ENCODE measurements at places on chromosomes 1 and 21. TPM values are rescaled to one million over a fixed set of nuclear protein-coding genes. Genes with fewer than 3 reads are reported as not detected.
A peak's percentile ranks its signal among the peaks of the same experiment; 100 is the strongest.

The RNU1-4 gene
- polyA plus RNA-seq = not detected

The CNR2 gene
- not detected for polyA plus RNA-seq

DNA sequence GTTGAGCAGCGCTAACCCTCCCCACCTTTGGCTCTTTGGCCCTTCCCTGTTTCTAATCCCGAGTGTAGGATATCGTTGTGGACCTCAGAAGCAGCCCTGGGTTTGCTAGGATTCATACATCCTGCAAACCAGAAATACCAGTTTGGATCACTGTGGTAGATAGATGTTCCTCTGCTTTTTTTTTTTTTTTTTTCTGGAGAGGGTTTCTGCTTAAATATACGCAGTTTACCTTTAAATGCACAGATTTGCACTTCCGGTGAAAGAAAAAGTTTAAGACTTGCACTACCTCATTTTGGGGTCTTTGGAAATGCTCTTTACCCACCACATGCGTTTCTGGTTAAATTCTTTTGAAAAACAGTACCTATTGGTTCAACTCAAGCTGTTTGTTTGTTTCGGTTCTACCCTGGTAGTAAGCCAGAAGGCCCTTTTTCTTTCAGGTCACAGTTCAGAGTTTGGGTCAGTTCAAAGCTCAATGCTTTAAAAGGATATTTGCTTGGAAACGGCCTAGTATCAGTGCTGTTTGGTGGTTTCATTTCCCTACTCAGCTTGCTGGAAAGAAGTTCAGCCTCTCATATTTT, 908 bp downstream of the DDI2 start:
- DNase-seq = peak; percentile 52

DNA sequence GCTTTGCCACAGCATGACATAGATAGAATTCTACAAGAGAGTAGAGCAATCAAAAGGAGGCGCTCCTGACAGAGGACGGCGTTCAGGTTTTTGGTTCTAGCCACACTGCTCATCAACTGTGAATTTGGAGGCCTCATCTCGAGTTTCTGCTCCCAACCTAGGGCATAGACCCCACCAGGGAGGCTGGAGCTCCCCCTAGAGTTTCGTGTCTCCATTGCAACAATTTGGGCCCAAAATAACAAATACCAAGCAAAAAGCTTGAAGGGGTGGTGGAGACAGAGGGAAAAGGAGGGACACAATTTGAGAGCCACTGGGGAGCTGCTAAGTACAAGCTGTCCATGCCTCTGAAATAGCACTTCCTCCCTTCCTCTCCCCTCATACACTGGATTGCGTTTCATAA, 297.0 kb downstream of the GPATCH2 start:
- peak; percentile 10 for DNase-seq

GRCh38 chr1:153941826-153942725, 4.4 kb downstream of the DENND4B start:
- no peak for DNase-seq

GRCh38 chr1:15696956-15697521, 12.9 kb downstream of the PLEKHM2 start:
- DNase-seq = peak; percentile 69

DNA sequence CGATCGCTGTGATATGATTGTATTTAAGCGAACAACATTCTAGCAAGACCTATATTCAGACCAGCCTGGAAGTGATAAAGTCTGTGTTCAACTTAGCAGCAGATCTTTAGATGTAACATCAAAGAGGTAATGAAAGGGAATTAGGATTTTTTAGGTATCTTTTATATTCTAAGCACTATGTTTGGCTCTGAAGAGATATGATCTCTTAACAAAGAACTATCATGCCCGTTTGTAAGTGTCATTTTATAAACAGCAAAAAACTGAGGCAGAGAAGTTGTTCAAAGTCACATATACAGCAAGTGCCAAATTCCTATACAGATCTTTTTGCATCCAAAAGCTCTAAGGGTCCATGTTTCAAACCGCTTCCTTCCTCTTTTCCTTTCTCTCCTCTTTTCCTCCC, 53.0 kb upstream of the TIAM1 start:
- DNase-seq = no peak

- DNase-seq = peak; percentile 9
These were observed 3.5 kb upstream of the SLC44A5 start for GRCh38 chr1:75614399-75614756.

DNA sequence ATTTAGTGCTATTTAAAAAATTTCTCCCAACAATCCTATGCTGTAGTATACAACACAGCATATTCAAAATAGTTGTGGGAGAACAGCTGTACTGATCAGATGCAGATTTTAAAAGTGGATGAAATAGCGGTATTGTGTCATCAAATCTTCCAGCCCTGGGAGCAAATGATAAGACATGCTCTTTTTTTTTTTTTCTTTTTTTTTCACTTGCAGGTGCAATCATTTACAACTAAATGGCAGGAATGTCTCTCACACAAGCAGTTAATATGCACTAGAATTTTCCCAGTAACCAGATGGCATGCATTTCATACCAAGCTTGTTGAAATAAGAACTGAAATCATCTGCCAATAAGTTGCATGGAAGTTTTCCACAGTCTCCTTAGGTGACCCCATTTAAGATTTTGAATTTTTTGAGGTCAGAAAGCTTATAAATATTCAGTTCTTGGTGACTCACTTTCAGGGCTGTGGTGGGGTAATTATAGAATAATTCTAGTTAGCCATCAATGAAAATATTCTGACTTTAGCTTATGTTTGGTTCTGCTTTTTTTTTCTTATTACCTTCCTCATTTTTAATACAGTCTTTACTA, 623.9 kb upstream of the NR5A2 start:
- DNase-seq = peak; percentile 20

DNA sequence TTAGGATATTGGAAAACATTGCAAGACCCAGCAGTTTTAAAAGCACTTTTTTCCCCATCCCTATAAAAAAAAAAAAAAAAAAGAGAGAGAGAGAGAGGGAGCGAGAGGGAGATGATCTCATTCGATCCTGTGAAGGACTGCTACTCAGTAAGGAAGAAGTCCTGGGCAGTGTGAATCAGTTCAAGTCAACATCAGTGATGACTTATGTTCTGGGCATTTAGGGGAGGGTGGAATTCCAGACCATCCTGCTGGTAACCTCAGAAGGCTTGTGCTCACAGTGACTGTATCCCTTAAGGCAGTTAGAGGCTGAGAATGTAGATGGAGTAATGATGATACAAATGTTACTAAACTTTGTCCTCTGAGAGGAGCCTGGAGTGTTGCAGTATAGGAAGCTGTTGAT, 151.4 kb downstream of the TGFB2 start:
- peak; percentile 33 for DNase-seq

DNA sequence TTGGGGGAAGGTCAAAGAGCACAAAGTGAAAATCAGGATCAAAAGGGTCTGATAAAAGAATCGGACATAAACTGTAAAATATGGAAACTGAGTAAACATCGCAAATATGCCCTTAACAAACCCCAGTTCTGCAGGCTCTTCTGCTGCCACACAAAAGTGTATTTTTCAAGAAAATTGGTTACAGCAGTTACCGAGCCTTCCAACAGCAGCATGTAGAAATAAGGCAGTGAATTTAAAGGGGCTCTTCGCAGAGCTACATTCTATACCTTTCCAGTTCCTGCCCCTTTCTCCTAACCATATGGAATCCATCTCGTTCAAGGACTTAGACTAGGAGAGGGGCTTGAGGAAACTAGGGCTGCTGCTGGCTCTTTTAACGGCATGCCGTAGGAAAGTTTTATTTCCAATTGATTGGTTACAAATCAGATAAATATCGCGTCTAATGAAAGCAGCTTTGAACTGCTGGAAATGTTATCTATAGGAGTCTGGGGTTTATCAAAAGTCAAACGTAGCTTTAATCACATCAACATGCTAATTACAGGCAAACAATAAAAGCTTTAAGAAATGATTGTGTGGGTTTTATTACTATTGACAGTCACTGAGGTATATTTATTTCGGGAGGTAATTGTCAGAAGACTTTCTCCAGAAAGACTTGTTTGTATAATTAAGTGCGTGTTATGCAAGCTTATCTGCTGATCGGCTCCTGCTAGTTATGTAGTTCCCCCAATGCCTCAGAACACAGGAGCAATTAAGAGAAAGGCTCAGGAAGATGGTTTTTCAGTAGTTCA, 59.1 kb downstream of the GORAB start:
- no peak for DNase-seq

DNA sequence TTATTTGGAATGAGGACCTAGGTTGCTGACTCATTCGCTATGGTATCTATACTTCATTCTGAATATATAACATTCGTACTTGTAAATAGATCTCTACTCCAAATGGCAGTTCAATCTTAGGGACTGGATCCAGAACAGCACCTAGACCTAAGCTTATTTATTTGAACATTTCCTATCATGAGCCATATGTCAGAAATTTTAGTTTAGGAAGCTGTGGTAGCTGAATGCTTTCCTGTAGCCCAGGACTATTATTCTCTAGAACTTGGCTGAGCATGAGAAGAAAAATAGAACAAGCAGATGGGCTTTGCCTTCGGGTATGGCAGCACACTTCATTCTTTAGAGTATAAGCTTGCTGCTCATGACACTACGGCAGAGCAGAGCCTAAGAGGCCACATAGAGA, 1114.4 kb upstream of the B3GALT2 start:
- no peak for DNase-seq

GRCh38 chr1:45259053-45259452, 52.6 kb upstream of the ZSWIM5 start:
- DNase-seq = no peak

GRCh38 chr1:31483012-31483946, 70.3 kb downstream of the SERINC2 start:
- peak; percentile 86 for DNase-seq

Measured in muscle of leg (tissue), 16 donors.